CD4-positive, alpha-beta T cell treated with Interleukin-12 subunit alpha and Interleukin-12 subunit beta, for 1 hour (primary cell): ENCODE measurements at places on chromosomes 12 and 14.

DNA sequence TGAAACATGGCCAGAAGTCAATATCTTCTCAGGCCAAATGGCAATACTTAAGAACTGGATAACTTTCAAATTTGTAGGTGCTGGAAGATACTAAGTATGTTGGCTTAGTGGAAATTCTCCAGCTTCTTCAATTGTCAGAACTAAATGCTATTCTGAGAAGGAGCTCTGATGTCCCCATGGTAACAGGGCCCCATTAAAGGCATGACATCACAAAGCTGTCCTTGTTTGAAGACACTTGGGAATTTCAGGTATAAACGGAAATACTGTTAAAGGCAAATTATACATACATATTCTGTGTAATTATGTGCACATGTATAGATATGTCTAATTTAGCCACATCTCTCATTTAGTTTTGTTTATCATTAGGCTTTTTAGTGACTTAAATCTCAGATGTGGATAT, 210.0 kb upstream of the SEL1L start:
- DNase-seq: no peak

DNA sequence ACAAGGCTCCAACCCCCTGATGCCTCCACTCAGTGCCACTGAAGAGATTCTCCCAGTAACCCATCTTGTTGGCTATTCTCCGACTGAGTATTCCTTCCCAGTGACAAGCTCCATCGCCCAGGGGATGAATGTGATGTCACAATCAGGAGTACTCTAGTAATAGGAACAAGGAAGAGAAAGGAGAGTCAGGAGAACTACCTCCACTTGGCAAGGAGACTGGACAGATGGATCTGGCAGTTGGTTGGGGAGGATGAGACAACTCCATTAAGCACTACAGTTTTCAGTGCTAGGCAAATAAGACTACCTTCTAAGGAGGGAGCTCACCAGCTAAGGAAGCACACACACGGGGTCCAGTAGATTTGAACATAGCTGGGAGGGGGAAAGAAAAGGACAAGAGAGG, 5.3 kb downstream of the RNF41 start:
- no peak for DNase-seq

DNA sequence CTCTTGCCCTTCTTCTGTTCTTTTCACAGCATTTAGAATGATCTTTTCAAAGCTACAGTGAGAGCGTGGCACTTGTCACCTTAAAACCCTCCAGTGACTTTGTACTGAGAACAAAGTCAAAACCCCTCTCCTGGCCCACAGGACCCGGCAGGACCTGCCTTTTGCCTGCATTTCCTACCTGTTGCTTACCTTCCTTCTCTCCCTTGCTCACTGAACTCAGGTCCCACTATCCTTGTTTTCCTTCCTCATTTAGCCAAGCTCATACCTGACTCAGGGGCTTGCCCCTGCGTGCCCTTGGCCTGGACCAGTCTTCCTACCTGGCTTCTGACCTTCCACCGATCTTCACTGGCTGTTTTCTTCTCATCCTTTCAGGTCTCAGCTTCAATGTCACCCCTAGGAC, 112.3 kb upstream of the PRMT8 start:
- DNase-seq: no peak

- DNase-seq: no peak
Observed at GRCh38 chr12:124769163-124769530, 94.5 kb downstream of the SCARB1 start.

DNA sequence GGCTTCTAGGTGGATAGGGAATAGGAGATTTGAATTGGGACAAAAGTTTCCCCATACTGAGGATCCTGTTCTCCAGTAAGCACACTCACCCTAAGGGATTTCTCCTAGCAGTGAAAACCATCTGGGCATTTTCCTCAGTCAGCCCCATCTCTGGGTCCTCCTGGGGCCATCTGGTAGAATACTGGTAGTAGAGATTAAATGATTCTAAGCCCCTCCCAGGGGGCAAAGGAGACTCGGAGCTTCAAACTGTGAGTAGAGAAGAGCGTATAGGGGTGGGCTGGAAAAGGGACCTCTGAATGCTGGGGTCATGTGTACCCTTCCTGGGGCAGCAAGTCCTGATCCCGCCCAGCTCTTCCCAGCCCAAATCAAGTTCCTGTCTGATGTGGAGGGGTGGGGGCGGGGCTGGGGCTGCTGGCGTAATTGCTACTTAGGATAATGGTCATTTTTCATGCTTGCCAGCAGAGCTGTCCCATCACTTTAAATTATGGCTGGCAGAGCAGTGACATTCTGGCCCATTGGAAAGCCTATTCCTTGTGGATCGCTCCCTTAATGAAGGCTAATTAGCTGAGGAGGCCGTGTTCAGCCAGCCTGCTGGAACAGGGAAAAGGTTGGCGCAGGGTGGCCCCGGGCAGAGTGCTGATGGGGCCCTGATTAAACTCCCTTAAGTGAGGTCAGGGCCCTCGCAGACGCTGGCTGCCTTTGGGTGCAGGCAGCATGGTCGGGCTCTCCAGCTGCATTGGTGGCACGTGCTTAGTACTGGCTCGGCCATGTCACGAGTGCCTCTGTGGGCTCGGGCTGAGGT, 127.8 kb downstream of the TSPAN9 start:
- DNase-seq: no peak

- no peak for DNase-seq
Observed at GRCh38 chr12:89087149-89087825, 265.0 kb downstream of the DUSP6 start.

DNA sequence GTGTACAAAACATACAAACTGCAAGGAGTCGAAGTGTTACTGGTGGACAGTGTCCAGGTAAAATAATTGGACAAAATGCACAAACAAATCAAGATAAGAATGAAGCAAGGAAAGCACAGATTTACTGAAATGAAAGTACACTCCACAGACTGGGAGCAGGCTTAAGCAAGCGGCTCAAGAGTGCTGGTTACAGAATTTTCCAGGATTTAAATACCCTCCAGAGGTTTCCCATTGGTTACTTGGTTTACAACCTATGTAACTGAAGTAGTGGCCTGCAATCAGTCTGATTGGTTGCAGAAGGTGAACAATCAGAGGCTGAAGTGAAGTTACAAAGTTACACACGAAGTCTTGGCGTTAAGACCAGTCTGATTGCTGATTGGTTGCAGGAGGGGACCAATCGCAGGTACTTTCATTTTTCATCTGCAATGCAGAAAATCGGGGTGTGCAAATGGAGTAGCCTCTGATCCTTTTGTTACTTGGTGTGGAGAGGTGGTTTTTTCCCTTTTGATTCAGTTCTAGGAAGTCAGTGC, 11.6 kb upstream of the SCN8A start:
- no peak for DNase-seq

DNA sequence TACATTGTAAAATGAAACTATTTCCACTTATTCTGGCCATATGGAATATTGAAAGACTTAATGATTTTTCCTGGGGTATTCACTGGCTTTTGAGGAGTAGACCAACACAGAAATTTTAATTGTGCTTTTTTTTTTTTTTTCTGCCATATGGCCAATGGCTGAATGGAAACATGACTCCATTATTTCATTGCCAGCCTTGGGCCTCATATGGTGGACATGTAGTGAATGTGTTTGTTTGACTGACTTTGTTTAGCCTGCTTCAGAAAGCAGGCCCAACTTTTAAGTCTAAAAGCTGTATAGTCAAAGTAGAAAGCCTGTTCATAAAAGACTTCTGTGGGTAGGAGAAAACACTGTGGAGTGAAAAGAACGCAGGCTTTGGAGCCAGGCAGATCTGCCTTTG, 2.4 kb downstream of the GNG2 start:
- no peak for DNase-seq

DNA sequence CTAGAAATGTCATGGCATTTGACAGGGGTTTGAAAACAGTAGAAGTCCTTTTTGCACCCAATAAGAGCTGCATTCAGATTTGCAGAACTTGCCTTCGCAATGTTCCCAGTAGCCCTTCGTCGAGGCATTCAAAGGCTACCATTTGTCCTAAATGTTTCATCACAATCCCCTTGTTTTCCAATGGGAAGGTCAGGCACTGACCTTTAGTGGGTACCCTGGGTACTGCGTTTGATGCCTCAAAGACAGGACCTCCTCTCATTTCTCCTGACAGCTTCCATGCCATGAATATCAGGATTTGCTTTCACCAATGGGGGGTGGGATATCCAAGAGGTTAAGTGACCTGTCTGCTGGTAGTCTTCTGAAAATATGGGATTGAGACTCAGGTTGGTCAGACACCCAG, 1063.1 kb downstream of the BCL11B start:
- DNase-seq: no peak

- no peak for DNase-seq
Observed at GRCh38 chr12:106304797-106305196, 2.3 kb downstream of the TCP11L2 start.

- no peak for DNase-seq
Observed at GRCh38 chr14:67734675-67735074, 33.0 kb downstream of the RDH12 start.

DNA sequence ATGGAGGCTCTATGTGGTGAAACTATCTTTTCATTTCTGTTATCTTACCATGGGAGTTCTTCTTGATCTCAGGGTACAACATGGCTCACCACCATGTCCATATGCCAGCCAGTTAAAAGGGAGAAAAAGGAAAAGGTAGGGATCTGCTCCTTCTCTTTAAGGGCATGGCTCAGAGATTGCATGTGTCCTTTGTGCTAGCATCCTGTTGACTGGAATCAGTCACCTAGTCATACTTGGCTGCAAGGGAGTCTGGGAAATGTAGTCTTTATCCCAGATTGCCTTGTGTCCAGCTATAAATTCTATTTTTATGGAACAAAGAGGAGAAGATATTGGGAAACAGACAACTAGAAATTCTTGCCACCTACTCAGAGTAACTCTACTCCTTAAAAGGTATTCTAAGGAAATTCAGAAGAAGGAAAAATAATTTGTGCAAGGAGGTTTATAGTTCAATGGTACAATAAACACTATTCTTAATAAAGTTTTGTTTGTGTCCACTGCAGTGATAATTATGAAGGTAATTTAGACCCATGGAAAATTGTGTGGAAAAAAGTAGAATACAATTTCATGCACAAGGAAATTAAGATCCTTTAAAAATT, 86.4 kb upstream of the RPH3A start:
- DNase-seq: no peak
